Activated CD4-positive, CD25-positive, alpha-beta regulatory T cell (primary cell): ENCODE measurements at places on chromosomes 1 and 21.

DNA sequence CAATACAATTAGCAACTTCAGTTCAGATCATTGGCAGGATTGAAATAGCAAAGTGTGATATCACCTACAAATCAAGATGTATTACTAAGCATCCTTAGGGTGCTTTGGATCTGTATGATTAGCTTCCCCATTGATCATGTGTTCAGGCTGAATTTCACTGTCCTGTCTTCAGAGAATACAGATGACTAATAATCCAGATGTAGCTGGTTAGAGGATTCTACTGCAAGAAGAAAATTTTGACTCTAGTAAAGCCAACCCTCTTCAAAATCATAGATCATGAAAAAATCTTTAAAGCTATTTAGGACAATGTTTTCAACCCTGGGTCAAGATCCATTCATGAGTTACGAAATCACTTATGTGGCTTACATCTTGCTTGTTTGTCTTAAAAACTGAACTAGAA lies 184.4 kb downstream of the PTGER3 start:
- DNase-seq, result no peak

DNA sequence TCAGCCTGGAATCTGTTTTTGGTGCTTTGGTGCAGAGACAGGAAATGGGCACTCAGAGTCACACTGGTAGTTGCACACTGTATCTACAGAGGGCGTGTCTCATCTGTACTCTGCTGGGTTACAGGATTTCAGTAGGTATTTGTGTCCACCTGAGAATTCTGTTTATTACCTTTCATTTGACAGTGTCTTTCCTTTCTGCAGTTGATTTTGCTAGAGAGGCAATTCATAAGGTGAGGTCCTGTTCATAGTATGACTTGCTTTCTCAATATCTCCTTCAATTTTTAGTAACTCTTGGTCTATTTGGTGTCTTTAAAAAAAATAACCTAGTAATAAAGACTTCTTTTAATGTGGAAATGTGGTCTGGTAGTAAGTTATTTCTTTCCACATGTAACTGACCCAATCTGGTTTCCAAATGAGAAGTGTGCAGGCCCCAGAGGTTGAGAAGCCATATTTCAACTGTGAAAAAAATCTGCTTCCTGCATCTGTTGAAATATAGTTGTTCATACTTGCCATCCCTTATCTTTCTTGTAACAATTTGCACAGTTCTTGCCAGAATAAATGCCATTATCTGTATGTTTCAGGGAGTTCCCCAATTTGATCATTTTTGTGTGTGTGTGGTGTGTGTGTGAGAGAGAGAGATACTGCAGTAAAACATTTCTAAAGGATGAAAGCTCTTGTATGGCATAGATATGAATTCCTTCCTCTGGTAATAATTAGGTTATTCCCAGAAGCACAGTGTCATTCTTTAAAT lies 78.4 kb upstream of the DNAJC6 start:
- DNase-seq, result no peak

- no peak for DNase-seq
Observed at GRCh38 chr1:227127891-227128290, 187.8 kb downstream of the COQ8A start.

- DNase-seq, result no peak
Observed at GRCh38 chr1:6261615-6261995, 707 bp upstream of the GPR153 start.

- no peak for DNase-seq
Observed at GRCh38 chr1:200962631-200963030, 60.9 kb downstream of the KIF21B start.

- no peak for DNase-seq
Observed at GRCh38 chr1:233873666-233874065, 30.8 kb upstream of the SLC35F3 start.

DNA sequence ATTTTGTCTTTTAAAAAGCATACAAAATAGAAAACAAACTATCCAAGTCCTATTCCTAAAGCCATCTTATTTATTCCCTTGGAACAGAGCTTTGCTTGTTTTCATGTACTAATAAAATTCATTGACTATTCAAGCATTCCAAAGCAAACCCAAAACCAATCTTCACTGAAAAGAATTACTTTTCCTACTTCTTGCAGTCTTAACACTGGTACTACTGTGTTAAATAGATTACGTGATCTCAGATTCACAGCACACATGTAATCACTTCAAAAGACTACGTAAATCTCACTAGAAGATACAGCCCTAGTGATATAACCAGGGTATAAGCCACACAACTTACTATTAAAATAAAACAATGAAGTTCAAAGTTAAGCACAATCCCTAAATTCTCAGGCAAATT lies 39.0 kb downstream of the ZZZ3 start:
- no peak for DNase-seq

DNA sequence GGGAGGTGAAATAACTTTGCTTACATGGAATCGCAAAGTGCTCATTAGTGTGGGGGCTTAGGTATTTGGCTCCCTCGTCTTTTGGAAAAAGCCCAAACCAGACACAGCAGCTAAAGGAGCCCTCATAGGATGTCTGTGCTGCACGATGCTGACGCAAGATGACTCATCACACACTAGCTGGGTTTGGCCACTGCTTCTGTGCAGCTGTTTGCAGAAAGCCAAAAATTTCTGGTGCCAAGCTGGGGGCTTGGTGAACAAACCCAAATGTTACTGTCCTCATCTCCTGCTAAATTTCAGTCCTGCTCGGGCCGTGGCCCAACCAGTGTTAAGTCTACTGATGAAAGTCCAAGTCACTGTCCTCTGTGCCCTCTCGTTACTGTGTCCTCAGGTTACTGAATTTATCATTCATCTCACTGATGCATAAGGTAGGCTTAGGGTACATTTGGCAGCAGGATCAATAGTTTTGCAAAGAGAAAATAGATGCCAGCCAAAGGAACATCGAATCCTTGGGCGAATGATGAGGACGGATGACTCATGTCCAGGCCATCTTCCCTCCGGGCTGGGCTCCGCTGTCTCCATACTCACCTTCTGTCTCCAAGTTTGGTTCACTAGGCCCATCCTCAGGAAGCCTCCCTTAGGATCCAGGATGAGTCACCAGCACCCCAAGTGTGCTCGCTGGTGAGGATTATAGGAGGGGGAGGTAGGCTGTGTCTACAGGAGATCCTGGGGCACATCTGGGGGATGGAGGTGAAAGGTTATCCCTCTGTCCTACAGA lies 177.7 kb downstream of the ADSS2 start:
- no peak for DNase-seq
